ENCODE measurements at places on chromosomes 11 and 22. TPM values are rescaled to one million over a fixed set of nuclear protein-coding genes. Genes with fewer than 3 reads are reported as not detected.

DNA sequence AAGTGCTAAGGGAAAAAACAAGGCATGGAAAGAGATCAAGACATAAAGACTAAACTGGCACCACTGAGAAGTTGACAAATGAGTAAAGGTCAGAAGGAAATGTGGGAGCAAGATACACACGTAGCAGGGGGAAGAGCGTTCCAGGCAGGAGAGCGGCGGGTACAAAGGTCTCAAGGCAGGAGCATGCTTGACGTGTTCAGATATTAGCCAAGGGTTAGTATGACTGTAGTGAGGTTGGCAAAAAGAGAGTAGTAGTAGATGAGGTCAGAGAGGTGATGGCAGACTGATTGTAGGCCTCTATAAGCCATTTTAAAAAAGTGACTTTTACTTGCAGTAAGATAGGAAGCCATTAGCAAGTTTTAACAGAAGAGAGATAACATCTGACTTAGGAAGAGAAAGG is 9.9 kb downstream of the SYT9 start:
- H3K27me3 ChIP-seq: no peaks in the 10 kb centered on the region
- no peaks in the 10 kb centered on the region for H3K36me3 ChIP-seq
- no peak overlapping the region for H3K27ac ChIP-seq
- no peak overlapping the region for H3K4me3 ChIP-seq

DNA sequence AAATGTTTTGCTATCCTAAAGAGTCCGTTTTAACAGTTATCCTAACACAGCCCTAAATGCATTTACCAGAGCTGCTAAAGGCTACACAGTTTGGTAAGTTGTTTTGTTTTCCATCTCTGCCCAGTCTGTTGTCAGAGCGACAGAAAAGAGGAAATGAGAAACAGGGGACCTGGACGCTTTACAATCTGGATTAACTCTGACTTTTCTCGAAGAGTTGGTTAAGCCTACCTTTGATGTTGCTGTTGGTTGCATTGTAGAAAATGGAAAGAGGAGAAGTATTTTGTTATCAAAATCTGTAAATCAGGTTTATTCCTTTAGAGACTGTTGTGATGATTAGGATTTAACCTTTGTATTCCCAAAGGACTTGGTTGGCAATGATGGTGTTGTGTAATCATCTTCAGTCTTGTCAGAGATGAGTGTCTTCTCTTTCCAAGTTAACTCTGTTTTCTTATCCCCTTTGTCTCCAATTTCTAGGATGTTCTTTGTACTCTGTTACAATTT is 481 bp downstream of the ANGPTL5 start:
- no peaks in the 10 kb centered on the region for H3K36me3 ChIP-seq
- H3K4me3 ChIP-seq: peak overlapping the region; percentile 83
- H3K27ac ChIP-seq: no peak overlapping the region
- H3K27me3 ChIP-seq: peaks cover 2% of the 10 kb centered on the region
- DNase-seq: no peak
- peaks cover 8% of the 10 kb centered on the region for H3K4me1 ChIP-seq

GRCh38 chr11:134157451-134157850 is 66.3 kb downstream of the NCAPD3 start:
- H3K27me3 ChIP-seq: no peaks in the 10 kb centered on the region
- H3K36me3 ChIP-seq: peaks cover 68% of the 10 kb centered on the region
- no peak overlapping the region for H3K27ac ChIP-seq
- no peak overlapping the region for H3K4me3 ChIP-seq

DNA sequence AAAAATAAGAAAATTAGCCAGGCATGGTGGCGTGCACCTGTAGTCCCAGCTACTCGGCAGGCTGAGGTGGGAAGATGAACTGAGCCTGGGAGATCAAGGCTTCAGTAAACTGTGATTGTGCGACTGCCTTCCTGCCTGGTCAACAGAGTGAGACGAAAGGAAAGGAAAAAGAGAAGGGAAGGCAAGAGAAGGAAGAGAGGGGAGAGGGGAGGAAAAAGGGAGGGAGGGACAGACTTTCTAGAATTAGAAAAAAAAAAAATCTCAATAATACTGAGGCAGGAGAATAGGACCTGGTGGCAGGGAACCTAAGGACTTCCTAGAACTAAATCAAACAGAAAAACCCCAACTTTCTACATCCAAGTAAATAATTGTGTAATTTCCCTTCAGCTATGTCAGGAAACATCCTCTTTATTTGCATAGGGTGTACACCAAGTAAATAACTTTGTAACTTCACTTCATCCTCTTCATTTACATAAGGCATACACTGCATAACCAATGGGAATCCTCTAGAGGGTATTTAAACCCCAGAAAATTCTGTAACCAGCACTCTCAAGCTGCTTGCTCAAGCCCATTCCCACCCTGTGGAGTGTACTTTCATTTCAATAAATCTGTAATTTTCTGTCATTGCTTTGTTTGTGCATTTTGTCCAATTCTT is 8.7 kb downstream of the SBF2 start:
- no peaks in the 10 kb centered on the region for H3K27me3 ChIP-seq
- H3K36me3 ChIP-seq: peaks cover 3% of the 10 kb centered on the region
- no peak for DNase-seq

DNA sequence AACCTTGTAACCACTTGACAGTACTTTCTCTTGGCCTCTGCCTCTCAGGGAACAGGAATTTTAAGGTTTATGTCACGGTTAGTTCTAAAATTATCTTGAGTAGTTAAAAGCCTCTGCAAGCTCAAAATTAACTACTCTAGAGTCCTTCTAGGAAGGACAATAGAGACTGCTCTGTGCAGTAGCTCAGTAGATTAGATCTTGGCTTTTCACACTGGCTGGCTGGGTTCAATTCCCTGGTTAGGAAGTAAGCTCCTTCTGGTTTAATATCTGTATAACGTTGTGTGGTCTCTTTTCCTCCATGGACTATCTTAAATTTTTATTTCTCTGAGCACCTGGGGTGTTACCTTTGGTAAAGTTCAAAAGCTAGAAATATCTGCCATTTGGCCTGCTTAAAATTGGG is 109.2 kb downstream of the AASDHPPT start:
- H3K36me3 ChIP-seq: no peaks in the 10 kb centered on the region
- H3K4me1 ChIP-seq: no peaks in the 10 kb centered on the region
- H3K27ac ChIP-seq: no peak overlapping the region
- no peak overlapping the region for H3K4me3 ChIP-seq

DNA sequence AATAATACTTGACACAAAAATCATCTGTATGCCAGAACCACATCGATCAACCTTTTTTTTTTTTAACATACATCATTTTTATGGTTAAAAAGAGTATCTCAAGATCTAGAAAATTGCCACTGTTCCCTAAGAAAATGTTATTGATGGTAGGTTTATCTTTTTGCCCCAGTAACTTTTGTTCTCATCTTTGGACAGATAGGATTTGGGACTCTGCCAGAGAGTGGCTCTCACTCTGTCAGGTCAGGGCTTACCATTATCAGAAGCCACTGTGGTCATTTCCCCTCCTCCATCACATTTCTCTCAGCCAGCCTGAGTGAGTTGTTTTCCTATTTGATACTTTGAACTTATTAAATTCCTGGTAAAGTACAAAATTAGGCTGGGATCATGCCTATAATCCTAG is 47.9 kb upstream of the YWHAH start:
- no peaks in the 10 kb centered on the region for H3K4me1 ChIP-seq
- H3K27ac ChIP-seq: no peak overlapping the region
- no peaks in the 10 kb centered on the region for H3K27me3 ChIP-seq
- no peak for DNase-seq

DNA sequence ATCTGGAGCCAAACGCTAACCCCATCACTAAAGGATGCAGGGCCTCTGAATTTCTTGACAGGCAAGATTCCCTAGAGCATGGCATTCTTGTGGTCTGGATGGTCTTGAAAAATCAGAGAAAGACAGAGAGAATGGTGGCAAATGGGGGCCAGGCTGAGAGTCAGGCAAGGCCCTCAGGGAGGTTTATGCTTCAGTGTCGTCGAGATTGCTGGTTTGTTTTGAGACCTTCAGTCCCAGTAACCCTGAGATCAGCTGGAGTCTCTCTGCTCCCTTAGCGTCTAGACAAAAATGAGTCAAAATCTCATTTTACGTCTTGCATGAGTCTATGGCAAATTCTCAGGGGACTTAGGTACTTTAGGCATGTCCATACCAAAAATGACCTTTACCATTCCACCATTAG is 539.3 kb downstream of the SOX6 start:
- H3K27me3 ChIP-seq: no peaks in the 10 kb centered on the region
- no peak for DNase-seq
- peaks cover 2% of the 10 kb centered on the region for H3K4me1 ChIP-seq
- no peak overlapping the region for H3K4me3 ChIP-seq
- no peak overlapping the region for H3K27ac ChIP-seq

GRCh38 chr11:85884581-85885021 is 29.4 kb downstream of the CCDC83 start:
- no peak overlapping the region for H3K27ac ChIP-seq
- H3K4me3 ChIP-seq: no peak overlapping the region
- H3K4me1 ChIP-seq: no peaks in the 10 kb centered on the region

- H3K36me3 ChIP-seq: no peaks in the 10 kb centered on the region
- no peak overlapping the region for H3K27ac ChIP-seq
- no peaks in the 10 kb centered on the region for H3K27me3 ChIP-seq
- DNase-seq: no peak
- H3K4me1 ChIP-seq: peaks cover 3% of the 10 kb centered on the region
- no peak overlapping the region for H3K4me3 ChIP-seq
Measured at GRCh38 chr11:117072517-117073461, 25.4 kb downstream of the SIK3 start.

GRCh38 chr11:33454264-33454663 is 197.1 kb downstream of the HIPK3 start:
- no peak for DNase-seq
- H3K27ac ChIP-seq: no peak overlapping the region
- H3K36me3 ChIP-seq: no peaks in the 10 kb centered on the region
- H3K4me1 ChIP-seq: no peaks in the 10 kb centered on the region
- H3K4me3 ChIP-seq: no peak overlapping the region

DNA sequence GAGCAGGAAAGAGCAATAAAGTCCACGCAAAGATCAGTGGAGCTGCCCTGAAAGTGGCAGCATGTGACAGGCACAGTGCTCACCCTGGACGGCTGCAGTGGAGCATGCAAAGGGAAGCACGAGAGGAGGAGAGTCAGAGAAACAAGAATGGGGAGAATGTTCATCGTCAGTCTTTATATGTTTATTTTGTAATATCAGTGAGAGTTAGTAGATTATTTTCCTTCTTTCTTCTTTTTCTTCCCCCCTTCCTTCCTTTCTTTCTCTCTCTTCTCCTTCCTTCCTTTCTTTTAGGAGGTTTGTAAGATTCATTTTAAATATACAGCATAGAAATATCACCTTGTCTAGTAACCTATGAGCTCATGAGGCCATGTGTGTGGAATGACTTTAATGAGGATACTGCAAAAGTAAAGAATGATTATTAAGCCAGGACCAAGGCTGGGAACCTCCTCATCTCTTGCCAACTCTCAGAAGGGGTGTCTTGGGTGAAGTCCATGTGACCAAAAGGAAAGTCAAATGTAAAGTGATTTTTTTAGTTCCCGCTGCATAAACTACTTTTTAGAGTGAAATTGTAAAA is 321.1 kb downstream of the AASDHPPT start:
- H3K27me3 ChIP-seq: no peaks in the 10 kb centered on the region
- no peak overlapping the region for H3K4me3 ChIP-seq
- H3K27ac ChIP-seq: no peak overlapping the region
- no peaks in the 10 kb centered on the region for H3K36me3 ChIP-seq
- DNase-seq: no peak

DNA sequence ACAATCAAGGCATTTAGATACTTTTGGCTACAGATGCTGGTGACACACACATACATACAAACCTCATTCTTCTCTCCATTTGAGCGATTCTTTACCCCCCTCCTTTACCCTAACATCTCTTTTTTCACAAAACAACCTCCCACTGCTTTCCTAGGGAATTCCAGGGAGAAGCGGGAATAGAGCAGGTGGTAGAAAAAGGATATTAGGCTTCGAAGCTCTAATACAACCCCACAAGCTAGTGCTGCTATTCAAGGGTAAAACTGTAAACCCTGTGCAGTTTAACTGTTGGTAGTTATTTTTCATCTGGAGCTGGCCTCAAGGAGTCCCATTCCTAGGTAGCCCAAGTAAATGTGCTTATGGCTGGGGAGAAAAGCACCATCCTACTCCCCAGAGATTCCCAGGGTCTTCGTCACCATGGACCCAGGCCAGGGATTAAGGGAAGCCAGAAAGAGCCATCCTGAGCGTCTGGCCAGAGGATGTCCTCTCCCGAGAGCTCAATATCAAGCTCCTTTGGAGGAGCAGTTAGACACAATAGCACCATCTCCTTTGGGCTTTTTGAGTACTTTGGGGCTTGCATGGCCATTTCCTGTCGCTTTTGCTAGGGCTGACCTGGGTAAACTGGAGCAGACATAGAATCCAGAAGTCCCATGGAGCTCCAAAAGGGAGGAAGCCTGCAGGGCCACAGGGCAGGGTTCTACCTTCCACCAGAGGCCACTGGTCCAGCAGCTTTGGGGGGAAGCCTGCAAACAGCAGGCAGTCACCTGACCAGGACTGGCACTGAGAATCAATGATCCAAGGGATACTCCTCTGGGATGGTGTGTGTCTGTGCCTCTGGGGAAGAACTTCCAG is 3.1 kb downstream of the MAML2 start:
- H3K27ac ChIP-seq: peak overlapping the region; percentile 19
- no peaks in the 10 kb centered on the region for H3K36me3 ChIP-seq
- H3K4me1 ChIP-seq: peaks cover 33% of the 10 kb centered on the region
- peak overlapping the region; percentile 27 for H3K4me3 ChIP-seq
- H3K27me3 ChIP-seq: no peaks in the 10 kb centered on the region

- no peak for DNase-seq
- H3K4me1 ChIP-seq: no peaks in the 10 kb centered on the region
- no peaks in the 10 kb centered on the region for H3K27me3 ChIP-seq
- no peaks in the 10 kb centered on the region for H3K36me3 ChIP-seq
- H3K27ac ChIP-seq: no peak overlapping the region
Measured at GRCh38 chr11:123924027-123924426, 15.4 kb upstream of the OR4D5 start.

DNA sequence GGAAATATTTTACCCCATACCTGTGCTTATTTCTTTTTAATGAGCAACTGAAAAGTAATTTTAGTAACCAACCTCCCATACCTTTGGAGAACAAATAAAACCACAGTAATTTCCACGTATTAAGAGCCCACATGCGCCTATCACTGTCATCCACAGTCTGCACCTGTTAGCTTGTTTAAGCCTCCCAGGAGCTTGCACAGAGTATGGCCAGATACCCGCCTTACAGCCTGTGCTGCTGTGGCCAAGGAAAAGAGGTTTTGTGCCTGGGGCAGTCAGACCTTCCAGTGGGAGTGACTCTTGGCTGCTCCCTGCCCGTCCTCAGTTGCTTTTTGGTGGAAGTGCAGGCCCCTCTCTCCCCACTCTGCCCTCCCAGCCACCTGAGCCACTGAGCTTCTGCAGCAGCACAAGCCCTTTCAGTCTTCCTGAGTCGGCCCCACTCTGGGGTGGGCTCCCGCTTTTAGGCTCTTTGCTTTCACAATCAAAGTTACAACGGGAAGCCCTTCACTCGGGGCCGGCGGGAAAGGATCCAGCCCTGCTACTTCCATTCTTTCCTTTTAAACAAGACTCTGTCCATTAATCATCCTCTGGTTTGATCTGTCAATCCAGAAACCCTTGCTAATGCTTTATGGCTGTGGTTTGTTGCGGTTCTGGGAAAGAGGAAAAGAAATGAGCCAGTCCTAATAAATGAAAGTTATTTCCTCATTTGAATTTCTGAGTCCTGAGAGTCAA is 308.8 kb downstream of the TBC1D22A start:
- peaks cover 13% of the 10 kb centered on the region for H3K4me1 ChIP-seq
- DNase-seq: no peak
- H3K27me3 ChIP-seq: no peaks in the 10 kb centered on the region
- H3K4me3 ChIP-seq: no peak overlapping the region
- H3K27ac ChIP-seq: no peak overlapping the region

ZNF280B gene
- 0.99 TPM for total RNA-seq

CDC42EP2 gene
- total RNA-seq: 0.33 TPM

SMC1B gene
- total RNA-seq: 0.19 TPM

HTR3B gene
- 0.09 TPM for total RNA-seq

CHRM1 gene
- not detected for total RNA-seq

HBD gene
- 1.1 TPM for total RNA-seq

LINC01488 gene
- not detected for total RNA-seq

GVQW3 gene
- 2.9 TPM for total RNA-seq

SAA4 gene
- total RNA-seq: 0.61 TPM

CCDC188 gene
- total RNA-seq: 0.09 TPM

Data from thymus (tissue), 14 donors.